ENCODE measurements at places on chromosomes 6 and 20.

DNA sequence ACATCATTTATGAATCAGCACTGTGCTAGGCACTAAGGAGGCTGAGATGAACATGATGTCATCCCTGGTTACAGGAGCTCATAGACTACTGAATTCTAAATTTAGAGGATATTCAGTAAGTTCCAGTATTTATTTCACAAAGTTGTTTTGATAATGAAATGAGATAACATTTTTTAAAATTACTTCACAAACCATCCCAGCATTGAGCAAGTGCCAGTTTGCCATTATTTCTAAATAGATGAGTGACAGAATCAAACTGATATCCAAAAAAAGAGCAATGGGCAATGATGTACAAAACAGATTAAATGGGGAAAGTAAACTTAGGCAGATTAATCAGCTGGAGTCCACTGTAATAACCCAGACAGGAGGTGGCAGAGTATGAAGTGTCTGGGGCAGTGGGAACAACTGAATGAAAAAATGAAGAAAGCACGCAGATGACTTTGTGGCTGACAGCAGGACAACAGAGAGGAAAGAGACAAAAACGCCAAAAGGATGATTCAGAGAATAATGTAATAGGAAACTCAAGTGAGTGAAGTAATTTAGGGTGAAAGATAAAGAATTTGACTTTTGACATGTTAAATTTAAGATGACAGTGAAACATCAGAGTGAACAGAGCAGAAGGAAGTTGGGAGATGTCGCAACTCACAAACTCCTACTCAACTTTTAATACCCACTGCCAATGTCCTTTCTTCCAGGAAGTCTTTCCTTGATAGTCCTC, 70.2 kb downstream of the RCAN2 start:
- no peak for DNase-seq

DNA sequence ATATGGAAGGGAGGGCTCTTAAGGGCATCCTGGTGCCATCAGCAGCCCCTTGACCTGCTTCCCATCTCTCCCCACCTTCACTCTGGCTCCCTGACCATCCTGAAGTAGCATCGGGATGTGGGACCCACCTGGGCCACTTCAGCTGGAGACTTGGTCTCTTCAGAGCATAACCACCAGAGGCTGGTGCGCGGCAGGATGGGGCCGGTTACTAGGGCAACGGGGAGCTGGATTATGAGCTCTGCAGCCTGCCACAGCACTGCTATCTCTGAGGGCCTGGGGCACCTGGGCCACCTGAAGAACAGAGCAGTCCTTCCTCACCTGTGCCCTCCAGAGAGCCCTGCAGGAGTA, 79.7 kb downstream of the SYNJ2 start:
- DNase-seq = no peak

DNA sequence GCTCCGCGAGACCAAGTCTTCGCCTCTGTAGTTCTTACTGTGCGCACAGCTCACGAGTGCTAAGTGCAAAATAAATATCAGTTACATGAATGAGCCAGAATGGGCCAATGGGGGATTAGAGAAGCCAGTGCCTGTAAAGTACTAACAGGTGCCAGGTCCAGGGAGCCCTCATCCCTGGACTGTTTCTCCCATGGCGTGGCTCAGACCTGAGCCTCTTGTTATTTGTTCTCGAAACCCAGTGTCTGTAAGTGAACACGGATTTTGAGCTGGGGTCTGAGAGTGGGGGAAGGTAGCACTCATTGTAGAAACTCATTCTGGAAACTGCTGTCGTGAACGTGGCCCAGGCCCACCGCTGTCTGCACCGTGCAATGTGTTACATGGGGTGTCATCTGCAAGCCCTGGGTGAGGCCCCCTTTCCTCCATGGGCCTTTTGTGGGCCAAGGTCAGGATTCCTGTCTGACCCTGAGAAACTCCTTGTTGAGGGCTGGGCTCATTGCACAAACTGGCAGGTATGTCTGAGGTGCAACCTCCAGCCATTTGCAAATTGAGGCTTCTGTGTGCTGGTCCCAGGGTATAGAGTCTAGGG, 154.7 kb downstream of the SYCP2 start:
- DNase-seq = no peak

DNA sequence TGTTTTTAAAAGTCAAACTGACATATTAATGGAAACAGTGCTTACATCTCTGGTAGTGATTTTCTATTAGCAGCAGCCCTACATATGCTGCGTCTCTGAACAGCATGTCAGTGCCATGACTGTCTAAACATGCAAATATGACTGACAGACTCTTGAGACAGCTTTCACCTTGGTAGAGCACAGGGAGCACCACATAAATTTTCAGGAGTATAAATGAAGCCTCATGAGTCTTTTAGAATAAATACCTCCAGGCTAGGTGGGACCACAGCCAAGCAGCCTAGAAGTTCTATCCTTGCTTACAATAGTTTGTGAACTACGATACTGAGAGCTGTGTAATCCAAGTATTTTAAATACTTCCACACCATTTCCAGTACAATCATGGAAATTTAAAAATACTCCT, 410.7 kb upstream of the RUNX2 start:
- DNase-seq = no peak

GRCh38 chr6:136201732-136202131, 48.4 kb downstream of the MTFR2 start:
- DNase-seq = no peak

DNA sequence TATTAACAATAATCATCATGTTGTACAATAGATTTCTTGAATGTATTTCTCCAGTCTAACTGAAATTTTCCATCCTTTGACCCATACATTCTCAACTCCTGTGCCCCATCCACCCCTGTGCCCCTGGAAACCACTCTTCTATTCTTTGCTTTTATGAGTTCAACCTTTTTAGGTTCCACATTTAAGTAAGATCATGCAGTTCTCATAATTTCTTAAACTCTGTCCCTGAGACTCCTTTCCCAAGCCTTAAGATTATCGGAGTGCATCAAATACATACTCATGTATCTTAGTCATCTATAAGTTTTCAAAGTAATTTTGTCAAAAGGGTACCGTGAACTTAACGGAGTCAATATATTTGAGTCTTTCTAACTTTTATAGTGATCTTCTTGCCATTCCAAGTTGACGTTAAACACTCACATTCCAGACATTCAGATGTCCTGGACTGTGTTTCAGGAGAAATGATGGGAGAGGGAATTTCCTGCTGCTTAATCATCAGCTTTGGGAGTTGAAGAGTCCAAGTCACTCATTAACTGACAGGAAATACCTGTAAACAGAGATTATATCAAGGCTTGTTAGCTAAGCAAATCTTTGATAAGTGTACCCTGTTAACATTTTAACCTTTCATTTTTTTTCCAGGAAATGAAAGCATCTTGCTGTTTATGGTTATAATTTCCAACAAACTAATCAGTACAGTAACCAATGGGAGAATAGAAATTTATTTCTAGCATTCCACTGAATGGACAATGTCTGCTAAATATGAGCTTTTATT, 73.3 kb downstream of the ADGRG6 start:
- peak; percentile 60 for DNase-seq

DNA sequence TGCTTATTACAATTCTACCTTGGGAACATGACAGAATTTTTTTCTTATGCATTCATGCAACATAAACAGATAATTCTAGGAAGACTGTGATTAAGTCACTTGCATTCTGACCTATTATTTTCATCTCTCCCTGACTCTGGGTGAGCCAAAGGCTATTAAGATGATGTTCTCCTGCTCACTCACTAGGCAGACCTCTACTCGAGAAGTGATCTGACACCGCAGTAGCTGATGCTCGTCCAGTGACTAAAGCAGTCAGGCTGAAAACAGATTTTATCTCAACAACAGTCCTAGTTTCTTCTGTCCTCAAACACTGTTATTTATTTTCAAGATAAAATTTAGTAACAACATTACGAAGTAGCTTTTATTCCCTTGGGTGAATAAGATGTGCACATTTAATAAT, 17.3 kb downstream of the NAA20 start:
- no peak for DNase-seq

GRCh38 chr6:54085541-54085940, 25.7 kb upstream of the MLIP start:
- no peak for DNase-seq

DNA sequence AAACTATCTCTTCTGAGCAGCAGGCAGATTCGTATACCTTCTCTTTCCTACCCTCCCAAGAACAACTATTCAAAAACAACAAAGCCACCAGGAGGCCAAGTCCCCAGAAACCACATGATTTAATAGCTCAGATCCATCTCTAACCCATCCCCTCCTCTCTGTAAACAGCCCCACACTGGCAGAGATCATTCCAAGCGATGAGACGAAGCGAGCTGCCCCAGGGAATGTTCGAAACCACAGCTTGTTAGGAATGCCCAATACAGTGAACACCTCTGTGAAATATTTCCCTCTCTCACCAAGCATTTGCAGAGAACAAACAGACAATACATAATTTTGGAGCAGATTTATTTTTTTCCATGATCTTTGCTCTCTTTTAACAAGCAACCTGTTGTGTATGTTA, 231.8 kb downstream of the SOD2 start:
- no peak for DNase-seq

DNA sequence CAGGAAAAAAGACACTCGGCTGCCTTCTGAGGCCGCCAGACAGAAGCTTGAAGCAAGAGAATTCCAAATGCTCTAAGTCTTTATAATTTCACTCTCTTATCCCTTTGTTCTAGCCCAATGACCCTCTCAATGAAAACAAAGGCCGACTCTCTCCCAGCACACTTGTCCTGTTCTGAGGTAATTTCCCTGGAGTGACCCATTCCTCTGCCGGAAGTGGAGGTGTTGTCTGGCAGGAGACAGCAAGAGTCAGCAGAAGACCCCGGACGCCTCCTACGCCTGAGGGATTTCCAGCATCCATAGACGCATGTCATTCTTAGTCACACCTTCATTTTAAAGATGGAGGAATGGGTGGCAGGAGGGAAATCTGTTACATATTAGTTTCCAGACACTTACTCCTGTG, 110.3 kb downstream of the SOD2 start:
- DNase-seq = no peak

DNA sequence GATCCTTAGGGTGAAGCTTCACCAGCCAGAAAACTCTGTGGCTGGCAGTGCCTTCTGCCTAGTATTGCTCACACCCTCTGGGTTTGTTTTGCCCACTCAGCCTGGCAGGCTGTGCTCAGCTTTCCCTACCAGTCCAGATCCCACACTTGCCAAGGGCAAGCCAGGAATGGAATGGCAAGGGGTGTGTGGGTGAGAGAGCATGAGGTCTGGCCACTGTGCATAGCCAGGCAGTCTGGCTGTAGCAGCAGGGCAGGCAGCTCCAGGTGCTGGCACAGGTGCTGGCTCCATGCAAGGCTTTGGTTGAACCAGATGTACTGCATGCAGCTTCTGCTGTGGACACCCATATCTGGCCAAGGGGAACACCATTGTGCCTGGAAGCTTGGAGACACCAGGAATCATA, 1720.3 kb downstream of the HACE1 start:
- no peak for DNase-seq

DNA sequence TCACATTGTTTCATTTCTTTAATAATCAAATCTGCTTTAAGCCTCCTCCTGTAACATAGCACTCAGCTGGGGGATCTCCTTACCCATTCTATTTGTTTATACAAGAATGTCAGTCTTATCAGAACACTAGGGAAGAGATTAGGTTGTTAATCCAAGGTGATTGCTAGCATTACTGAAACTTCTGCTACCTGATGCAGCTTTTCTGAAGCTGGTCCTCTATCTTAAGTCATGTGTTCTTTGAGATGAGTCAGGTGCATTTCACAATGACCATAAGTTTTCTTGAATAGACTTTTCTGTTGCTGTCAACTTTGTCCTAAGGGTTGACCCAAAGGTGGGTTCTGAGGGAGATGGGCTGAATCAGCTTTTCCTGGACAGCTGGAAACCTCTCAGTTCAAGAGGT, 60.7 kb upstream of the SYNCRIP start:
- DNase-seq = no peak

- peak; percentile 76 for DNase-seq
These were observed 58.5 kb downstream of the SUN5 start for GRCh38 chr20:32945710-32946221.

GRCh38 chr6:154604119-154604518, 93.6 kb upstream of the CNKSR3 start:
- no peak for DNase-seq

- no peak for DNase-seq
These were observed 420.3 kb upstream of the NRSN1 start for GRCh38 chr6:23705697-23706096.

DNA sequence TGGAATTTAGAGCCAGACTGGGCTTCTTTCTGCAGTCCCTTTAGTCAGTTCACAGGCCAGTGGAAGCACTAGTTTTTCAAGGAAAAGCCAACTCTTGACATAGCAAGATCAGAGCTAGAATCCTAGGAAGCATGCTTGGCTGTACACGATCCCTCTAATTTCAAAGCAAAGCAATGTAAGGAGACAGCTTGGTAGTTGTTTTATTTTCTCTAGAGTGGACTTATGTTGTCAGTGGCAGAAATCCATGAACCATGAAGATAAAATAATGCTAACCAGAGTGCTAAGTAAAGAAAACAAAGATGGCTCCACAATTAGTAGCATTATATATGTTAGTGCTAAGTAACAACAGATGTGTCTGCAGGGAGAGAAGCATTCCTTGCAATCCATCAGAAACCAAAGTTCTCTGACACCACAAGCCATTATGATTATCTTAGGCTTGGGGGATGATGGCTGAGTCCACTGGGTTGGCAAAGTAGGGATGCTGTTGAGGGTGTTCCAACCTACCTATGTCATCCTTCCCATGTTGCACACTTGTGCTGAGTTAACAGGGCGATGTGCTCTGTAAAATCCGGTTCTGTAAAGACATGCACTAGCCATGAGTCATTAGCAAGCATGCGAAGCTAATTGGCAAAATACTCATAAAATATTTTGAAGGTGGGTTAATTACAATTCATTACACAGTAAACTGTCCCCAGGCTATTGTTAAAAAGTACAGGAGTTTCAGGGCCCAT, 115.2 kb downstream of the BMP2 start:
- DNase-seq = no peak

DNA sequence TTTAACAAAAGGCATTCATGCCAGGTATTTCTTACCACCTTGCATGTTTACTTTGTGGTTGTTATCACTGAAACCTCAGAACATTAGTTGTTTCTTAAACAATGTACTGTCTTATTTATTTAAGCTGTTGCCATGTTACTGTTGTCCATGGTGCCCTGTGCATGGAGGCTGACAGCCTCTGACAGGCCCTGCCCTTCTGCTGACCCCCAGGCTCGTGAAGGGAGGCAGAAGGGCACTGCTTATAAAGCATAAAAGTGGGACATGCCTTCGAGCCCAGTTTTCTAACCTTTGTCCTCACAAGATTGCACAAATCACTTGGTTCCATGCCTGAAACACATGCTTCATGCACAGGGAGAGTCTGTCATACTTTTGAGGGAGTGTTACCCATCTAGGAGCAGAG, 46.7 kb upstream of the CLIC5 start:
- no peak for DNase-seq

DNA sequence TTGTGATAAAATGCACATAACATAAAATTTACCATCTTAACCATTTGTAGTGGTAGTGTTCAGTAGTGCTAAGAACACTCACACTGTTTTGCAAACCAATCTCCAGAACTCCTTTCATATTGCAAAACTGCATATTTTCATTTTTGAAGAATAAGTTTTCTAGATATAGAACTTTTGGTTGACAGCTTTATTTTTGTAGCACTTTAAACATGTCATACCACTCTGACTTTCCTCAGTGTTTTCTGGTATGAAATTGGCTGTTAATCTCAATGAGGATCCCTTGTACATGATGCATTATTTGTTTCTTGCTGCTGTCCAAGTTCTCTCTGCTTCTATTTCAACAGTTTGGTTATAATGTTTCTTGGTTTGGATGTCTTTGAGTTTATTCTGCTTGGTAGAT, 45.1 kb upstream of the MICB start:
- no peak for DNase-seq

- DNase-seq = no peak
These were observed 450.1 kb downstream of the GJA1 start for GRCh38 chr6:121885399-121886152.

All from osteoblast (primary cell).